ENCODE measurements at places on chromosomes 5 and 9.

DNA sequence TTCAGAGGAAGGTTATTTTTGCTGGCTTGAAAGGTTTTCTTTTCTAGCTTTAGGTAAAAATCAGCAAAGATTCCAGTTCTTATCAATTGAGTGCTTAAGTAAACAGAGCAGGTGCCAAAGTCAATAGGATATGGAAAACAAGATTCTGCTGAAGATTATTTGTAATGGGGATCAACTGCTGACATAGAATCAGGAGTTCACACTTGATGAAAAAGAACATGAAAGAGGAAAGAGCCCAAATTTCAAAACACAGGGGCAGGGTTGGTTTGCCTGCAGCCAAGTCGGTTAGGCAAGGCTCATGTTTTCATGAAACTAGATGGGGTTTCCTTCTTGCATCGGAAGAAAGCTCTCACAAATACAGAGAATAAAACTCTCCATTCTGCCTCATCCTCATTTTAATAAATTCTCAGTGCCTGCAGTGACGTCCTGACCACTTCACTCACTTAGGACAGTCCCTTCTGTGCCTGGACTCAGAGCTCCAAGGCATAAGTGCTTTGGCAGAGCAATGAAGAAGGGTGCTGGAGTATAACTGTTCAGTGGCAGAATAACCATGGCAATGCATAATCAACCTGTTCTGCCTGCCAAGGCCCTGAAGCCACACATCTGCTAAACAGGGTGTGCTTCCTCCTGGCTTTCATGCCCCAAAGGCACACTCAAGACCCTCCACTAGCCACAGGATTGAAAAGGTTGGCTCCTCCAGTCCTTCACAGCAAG, 179.6 kb downstream of the GNAQ start:
- DNase-seq: no peak

DNA sequence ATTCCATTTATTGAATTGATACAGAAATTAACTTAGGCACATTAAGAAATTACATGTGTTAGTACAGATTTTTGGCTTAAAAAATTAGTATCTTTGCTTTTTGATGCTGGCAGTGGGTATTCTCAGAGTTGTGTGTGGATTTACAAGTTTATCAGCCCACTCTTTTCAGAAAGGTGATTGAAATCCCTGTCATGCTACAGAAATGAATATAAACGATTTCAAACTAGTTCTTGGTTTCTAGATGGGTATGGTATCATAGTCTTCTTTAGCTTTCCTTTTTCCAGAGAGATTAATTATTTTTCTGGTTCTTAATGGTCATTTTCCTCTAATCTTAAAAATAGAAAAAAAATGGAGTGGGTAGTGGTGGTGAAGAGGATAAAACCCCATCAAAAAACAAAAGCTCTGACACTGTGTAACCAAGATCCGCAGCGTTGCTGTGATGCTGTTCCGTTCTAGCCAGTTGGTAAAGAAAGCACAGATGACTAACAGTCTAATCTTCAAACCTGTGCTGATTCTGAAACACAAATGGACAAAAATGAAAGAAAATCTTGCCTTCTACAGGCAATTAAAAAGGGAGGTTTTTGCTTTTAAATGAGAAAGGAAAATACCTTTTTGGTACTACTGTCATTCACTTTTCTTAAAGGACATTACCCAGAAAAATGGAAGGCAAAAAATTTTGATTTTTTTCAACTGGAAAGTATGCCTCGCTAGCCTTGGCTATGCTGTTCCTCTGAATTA, 5.2 kb downstream of the LRRTM2 start:
- DNase-seq: no peak

GRCh38 chr9:91433180-91433579, 9.5 kb upstream of the NFIL3 start:
- peak; percentile 81 for DNase-seq

- peak; percentile 84 for DNase-seq
Measured at GRCh38 chr9:35114840-35115628, 628 bp downstream of the ATOSB start.

DNA sequence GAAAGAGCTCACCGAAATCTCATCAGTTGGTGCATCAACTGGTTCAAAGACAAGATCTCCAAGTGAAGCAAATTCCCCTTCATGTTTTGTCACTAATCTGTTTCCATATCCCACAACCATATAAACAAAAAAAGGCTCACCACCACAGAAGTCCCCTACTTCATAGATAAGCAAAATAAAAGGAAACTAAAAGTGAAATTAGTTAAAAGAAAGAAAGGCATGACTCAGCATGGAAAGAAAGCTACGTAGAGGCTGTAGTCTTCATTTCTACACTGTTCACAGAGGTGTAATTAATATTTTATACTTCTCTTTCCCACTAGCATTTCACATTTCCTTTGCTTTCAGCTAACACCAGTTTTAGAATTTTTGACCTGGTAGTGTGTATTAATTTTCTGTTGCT, 208.0 kb downstream of the CYLC2 start:
- no peak for DNase-seq

DNA sequence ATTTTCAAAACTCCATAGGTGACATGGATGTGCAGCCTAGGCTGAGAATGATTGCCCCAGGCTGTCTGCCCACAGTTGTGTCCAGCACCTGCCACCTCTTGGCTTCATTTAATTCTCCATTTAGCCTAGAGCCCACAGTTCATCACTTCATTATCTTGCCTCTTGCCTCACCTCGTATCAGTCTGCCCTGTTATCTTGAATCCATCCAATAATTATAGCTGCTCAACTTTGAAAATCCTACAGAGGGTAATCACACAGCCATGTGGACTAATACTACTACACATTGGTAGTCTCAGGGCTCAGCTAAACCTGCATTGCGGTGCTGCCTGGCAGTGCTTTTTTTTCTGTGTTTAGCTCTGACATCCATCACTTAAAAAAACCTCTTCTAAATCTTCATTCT, 7.4 kb downstream of the UGCG start:
- no peak for DNase-seq

DNA sequence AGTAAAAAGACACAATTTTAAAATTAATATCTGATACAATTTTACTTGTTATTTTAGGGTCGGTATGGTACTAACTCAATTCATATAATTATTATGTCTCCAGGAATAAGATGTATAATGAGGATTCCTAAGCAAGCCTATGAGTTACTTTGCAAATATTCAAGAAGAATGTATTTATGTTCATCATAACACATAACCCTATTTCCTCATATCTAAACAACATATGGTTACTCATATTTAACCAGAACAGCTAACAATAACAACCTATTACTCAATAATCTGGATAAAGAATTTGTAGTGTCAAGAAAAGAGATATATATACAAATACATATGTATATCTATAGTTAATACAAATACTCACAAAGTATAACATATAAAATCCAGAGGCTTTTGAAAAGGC, 285.9 kb downstream of the ARL15 start:
- no peak for DNase-seq

- no peak for DNase-seq
Measured at GRCh38 chr9:131555841-131556673, 10.7 kb downstream of the PRRT1B start.

DNA sequence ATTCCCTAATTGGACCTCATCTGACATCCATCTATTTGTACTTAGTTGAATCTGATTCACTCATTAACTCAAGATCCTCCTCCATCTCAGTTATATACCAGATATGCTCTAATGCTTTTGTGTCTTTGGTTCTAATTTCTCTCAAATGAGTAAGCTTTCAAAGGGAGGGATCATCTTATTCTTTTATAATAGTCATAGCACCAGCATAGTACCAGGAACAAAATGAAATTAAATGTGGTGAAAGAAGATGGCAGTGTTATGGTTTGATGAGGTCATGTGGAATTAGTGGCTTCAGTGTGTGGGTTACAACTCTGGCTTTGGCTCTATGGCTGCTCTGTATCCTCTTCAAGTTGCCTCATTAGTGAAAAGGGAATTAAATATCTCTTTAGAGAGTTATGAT, 32.5 kb upstream of the ZNF366 start:
- DNase-seq: no peak

DNA sequence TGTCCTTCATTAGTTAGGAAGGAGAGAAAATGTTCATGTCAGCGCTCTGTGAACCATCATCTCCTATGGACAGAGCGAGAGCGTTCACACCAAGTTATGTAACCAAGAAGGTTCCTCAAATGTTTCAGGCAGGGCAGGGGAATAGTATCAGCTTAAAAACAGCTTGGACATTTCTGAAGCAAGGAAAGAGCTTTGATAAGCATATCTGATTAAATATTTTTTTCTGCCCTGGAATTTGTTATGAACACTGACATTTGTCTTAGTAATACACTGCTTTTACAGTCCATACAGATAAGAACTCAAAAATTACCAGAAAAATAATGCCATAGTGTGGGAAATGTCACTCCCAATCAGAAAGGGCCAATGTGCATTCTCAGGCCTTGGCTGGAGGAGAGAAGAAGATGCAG, 66.3 kb upstream of the LIFR start:
- DNase-seq: no peak

DNA sequence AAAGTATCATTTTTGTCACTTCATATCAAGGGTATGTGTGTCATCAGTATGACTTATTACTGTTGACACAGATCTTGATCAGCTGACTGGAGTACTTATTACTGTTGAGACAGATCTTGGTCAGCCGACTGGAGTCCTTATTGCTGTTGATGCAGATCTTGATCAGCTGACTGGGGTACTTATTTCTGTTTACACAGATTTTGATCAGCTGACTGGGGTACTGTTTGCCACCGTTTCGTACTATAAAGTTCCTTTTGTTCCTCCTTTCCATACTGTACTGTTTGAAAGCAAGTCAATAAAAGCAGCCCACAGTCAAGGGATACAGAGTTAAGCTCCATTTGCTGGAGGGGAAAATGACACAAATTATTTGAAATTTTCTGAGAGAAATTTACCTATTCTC, 347.3 kb downstream of the CDH12 start:
- DNase-seq: no peak

DNA sequence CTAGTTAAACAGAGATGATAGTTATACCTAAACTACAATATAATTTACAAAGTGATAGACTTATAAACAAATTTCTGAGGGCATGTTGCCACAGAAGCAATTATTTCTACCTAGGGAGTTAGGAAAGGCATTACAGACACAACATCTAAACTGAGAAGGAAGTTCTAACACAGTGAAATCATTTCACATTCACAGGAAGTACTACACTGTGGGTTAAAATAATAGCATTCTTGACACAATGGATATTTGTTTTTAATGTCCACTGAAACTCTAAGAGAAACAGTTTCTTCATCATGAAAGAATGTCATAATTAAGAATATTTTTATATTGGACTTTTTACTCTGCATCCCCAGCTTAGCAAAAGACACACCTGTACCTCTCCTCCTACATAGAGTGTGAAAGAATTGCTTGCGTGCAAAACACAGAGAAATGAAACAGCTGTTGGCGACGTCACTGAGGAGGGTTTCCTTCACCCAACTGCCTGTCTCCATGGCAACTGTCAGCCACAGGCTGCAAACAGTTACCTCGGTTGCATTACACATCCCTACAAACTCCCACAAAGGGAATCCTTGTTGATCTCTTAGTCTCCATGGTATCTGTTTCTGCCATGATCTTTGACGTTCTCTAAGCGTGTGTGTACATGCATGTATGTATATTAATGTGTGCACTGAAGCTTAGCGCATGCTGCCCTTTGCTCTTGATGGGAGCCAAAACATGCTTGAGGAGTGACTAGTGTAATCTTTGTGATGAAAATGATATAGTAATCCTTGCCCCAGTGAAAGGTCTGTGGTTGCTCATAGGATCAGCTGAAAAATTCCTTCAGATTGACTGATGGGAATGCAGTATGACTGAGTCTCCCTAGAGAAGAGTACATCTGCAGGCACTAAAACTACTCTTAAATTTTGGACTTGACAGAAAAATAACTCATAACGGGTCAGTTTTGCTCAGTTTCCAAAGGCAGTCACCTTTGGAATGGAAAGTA, 168.5 kb downstream of the ACTL7B start:
- DNase-seq: no peak

DNA sequence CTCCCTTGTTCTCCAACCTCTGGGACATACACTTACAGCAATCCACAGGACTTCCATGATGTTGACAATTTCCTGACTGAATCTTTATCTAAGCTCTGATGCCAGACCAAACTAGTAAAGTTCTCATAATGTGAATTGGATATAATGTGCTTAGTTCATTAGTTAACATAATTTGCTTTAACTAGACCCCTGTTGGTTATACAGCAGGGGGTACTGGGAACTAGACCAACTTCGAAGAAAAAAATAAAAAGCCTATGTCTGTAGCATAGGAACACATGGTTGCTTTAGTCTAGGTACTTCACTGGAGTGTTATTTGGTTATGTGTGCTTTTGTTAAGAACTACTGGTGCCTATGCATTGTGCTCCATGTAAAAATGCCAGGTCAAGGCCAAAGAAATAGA, 173.8 kb downstream of the ADAMTS6 start:
- DNase-seq: no peak

GRCh38 chr5:76691467-76692273, 24.3 kb upstream of the F2R start:
- peak; percentile 95 for DNase-seq

- no peak for DNase-seq
Measured at GRCh38 chr9:29838491-29839020, 2265.3 kb upstream of the C9orf72 start.

DNA sequence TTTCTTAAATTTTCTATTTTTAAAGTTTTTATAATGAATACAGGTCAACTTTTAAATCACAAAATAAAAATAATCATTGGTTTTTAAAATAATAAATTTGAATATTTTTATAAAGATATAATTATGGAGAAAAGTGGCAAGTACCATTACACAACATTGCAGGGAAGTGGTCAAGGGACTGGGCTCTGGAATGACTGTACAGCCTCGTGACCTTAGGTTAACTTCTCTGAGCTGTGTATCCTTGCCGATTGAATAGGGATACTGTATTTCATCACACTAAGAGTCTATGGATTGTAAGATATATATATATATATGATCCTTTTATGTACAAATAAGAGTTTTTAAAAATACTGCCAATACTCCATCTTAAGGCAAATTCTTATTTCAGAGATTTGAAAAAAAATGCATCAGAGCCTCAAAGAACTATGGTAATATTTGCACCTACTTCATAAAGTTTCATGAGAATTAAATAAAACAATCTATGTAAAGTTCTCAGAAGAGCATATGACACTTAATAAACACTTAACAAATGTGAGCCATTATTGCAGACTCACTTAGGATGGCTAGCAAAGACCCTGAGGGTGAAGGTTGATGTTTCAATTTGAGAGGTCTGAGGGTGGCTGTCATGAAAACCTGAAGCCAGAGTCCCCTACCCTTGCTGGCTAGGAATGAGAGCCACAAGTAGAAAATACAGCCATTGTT, 136.5 kb downstream of the CCDC192 start:
- DNase-seq: no peak

All from kidney capillary endothelial cell (primary cell).